ENCODE measurements at places on chromosomes 1 and 21. TPM values are rescaled to one million over a fixed set of nuclear protein-coding genes. Genes with fewer than 3 reads are reported as not detected.

CTSK gene
- total RNA-seq, result 8.8 TPM

GRCh38 chr1:47711184-47711847 lies 273.5 kb downstream of the FOXD2 start:
- peaks cover 14% of the 10 kb centered on the region for H3K27me3 ChIP-seq
- DNase-seq, result no peak
- H3K27ac ChIP-seq, result no peak overlapping the region
- peaks cover 12% of the 10 kb centered on the region for H3K4me1 ChIP-seq
- no peaks in the 10 kb centered on the region for H3K36me3 ChIP-seq
- no peak overlapping the region for H3K4me3 ChIP-seq

DNA sequence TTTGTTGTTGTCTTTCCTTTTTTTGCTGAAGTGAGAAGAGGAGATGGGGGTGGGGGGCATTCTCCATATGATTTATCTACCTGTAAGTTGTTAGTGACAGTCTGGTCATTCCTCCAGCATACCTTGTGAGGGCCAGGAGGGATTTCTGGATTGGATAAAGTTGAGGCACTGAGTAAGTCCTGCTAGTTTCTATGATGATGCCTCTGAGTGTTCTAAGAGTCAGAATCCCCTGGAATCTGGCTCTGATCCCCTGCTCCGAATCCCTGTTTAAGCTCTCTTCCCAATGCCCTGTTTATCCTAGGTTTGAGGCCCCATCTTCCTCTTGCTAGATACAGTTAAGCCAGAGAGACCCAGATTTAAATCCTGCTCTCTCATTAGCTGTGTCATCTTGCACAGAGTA lies 83.2 kb upstream of the HOOK1 start:
- no peak overlapping the region for H3K27ac ChIP-seq
- H3K4me3 ChIP-seq, result no peak overlapping the region
- H3K27me3 ChIP-seq, result peaks cover 2% of the 10 kb centered on the region
- no peak for DNase-seq

BSDC1 gene
- 161 TPM for total RNA-seq

GRCh38 chr1:114155706-114156105 lies 2.0 kb upstream of the SYT6 start:
- no peak for DNase-seq
- H3K27me3 ChIP-seq, result peaks cover 15% of the 10 kb centered on the region
- H3K27ac ChIP-seq, result no peak overlapping the region
- H3K36me3 ChIP-seq, result no peaks in the 10 kb centered on the region
- H3K4me3 ChIP-seq, result no peak overlapping the region
- peaks cover 28% of the 10 kb centered on the region for H3K4me1 ChIP-seq

DNA sequence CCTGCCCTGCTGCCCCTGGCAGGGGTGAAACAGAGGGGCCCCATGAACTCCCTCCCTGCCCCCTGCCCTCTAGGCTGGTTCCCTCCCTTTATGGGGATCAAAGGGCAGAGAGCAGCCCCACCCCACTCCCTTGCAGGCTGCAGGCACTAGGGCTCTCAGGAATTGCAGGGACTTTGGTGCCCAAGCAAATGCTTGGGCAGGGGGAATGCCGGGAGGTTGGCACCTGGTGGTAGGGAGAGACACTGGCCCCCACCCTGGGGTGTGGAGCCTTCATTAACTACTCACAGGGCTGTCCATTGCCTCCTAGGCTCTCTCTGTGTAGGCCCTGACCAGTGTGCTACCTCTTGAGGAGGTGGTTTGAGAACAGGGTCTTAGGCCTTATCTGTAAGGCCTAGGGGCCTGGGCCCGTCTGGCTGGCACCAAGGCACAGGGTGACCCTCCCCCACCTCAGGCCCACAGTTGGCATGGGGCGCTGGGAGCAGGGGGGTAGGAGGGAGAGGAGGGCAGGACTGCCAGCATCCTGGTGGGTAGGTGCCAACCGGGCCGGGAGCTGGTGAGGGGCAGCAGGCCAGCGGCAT lies 4.7 kb downstream of the ZBTB7B start:
- H3K36me3 ChIP-seq, result no peaks in the 10 kb centered on the region
- DNase-seq, result no peak
- peaks cover 7% of the 10 kb centered on the region for H3K27me3 ChIP-seq
